ENCODE measurements at places on chromosomes 5 and 9. TPM values are rescaled to one million over a fixed set of nuclear protein-coding genes. Genes with fewer than 3 reads are reported as not detected.

DNA sequence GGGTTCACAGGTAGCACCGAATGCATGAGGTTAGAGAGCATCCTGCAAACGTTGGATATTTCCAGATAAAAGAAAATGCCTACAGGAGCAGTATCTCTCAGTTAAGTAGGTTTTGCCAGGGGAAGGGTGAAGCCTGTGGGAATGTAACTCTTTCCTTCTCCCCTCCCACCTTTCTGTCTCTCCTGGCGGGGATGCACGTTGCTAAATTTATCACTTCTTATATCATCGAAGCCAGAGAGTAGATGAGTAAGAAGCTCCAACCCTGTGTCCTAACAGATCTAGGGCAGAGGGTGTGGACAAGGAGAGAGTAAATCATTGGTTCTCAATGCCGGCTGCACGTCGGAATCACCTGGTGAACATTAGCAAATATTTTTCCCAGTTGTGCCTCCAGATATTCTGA lies 457.5 kb downstream of the ENC1 start:
- DNase-seq, result no peak

- no peak for DNase-seq
Measured at GRCh38 chr5:62614355-62614754, 35.7 kb downstream of the LRRC70 start.

GRCh38 chr9:68515326-68516017 lies 25.2 kb downstream of the TMEM252 start:
- no peak for DNase-seq

GRCh38 chr9:94584555-94584954 lies 9.1 kb downstream of the FBP2 start:
- DNase-seq, result no peak

GRCh38 chr5:93422652-93423280 lies 158.3 kb downstream of the NR2F1-AS1 start:
- DNase-seq, result no peak

DNA sequence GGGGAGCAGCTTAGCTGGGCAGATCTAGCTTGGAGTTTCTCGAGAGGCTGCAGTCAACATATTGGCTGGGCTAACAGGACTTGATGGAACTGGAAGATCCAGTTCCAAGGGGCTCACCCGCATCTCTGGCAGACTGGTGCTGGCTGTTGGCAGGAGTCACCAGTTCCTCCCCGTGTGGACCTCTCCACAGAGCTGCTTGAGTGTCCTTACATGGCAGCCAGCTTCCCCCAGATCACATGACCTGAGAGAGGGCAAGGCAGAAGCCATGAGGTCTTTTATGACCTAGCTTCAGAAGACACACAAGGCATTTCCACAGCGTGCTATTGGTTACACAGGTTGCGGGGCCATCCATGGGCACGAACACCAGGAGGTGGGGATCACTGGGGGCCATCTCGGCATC lies 26.4 kb upstream of the RXRA start:
- DNase-seq, result no peak

DNA sequence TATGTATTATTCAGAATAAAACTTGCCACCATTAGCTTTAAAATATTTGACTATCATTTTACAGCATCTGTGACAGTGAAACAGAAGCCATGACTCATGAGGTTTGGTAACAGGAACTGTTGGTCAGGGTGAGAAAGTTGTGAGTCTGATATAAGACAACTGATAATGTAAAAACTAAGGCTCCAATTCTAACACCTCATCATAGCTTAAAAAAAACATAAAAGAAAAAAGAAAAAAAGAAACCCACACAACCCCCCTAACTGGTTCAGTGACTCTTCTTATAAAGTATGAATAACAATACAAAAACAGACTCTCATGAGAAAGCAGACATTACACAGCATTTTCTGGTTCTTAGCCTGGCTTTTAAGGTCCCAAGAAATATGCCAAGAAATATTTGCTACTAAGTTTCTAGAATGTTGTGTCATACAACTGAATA lies 85.8 kb downstream of the MRPS27 start:
- DNase-seq, result no peak

DNA sequence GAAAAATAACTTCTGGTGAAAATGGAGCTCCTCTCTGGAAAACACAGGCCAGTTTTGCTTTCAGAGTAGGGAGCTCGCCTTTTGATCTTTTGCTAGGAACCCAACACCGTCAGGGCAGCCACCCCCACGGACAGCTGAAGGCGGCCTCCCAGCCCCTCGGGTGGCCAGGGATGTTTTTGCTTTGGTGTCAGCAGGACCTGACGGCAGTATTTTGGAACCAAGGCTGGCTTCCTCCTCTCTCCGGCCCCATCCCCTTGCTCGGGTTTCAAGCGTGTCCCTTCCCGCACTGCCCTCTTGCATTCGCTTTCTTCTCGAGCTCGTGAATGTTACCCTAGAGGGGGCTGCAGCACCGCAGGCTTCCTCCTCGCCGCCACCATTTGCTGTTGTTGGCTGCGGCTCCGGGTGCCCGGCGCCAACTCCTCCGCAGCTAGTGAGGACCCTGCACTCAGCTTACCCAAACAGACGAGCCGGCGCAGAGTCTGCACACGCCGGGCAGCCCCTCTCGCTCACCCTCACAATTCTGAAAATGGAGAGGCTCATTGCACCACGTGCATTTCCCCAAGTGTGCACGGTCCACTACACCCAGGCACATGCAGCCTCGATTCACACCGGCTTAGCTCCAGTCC lies 35.5 kb upstream of the ADAMTSL1 start:
- DNase-seq, result peak; percentile 19

GRCh38 chr9:93670208-93671019 lies 94.0 kb downstream of the PHF2 start:
- no peak for DNase-seq

GRCh38 chr9:89659891-89660685 lies 55.3 kb downstream of the GADD45G start:
- DNase-seq, result no peak

DNA sequence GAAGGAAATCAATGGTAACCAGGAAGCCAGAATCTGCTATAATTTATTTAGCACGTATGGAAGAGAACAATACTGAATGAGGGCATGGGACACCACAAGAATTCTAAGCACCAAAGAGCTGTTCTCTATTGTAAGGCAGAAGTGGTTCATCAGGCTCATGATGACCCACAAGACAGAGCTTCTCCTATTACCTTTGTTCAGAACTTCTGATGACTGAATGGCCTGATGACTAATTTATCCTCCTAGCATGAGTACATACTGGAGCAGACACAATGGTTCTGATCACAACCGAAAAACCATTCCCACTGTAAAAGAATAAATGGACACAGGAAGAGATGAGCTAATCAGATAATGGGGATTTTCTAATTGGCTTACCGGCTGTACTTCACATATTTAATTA lies 329.8 kb upstream of the PDE4D start:
- DNase-seq, result no peak

- no peak for DNase-seq
Measured at GRCh38 chr9:33881635-33882034, 64.7 kb downstream of the UBE2R2 start.

- DNase-seq, result no peak
Measured at GRCh38 chr9:84718476-84718875, 48.9 kb downstream of the NTRK2 start.

GRCh38 chr5:137712139-137712667 lies 23.7 kb downstream of the KLHL3 start:
- DNase-seq, result no peak

- DNase-seq, result no peak
Measured at GRCh38 chr9:21527579-21527978, 45.5 kb upstream of the IFNE start.

- no peak for DNase-seq
Measured at GRCh38 chr5:105677291-105677690, 1993.4 kb downstream of the EFNA5 start.

The GZMA gene
- not detected for total RNA-seq

The CRAT gene
- total RNA-seq, result 26.4 TPM

The KIF12 gene
- 5.2 TPM for total RNA-seq

The MAMDC4 gene
- total RNA-seq, result 22.6 TPM

The PCDHGB6 gene
- total RNA-seq, result 75.7 TPM

All from mesothelial cell of epicardium (in vitro differentiated cells).